ENCODE measurements at places on chromosomes 12 and 14. TPM values are rescaled to one million over a fixed set of nuclear protein-coding genes. Genes with fewer than 3 reads are reported as not detected.

DNA sequence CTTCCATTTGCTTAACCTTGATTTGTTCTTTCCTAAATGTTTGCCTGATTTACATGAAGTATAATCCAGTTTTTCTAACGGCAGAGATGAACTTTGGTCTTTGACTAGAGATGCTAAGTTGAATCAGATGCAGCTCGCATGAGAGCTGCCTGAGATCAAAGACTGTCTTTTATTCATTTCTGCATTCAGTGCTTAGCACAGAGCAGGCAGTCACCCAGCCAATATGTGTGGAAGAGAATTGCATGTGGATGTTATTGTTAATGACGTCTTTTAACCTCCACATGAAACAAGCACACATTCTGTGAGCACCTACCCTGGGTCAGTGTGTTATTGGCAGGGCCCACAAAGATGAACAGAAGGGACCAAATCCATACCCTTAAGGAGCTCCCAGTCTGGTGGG is 99.2 kb downstream of the SLC5A8 start:
- no peak for DNase-seq

NIN gene
- 11.2 TPM for total RNA-seq

IFNG-AS1 gene
- total RNA-seq, result not detected

PELI2 gene
- total RNA-seq, result 8.1 TPM

ARPC3 gene
- total RNA-seq, result 302 TPM

- no peak for DNase-seq
These were observed 47.1 kb upstream of the PLEKHA5 start for GRCh38 chr12:19082365-19082911.

GRCh38 chr14:68768316-68768715 is 24.6 kb downstream of the ZFP36L1 start:
- no peak for DNase-seq

RAPGEF3 gene
- 2.3 TPM for total RNA-seq

CRIP2 gene
- 1.5 TPM for total RNA-seq

- no peak for DNase-seq
These were observed 173.4 kb upstream of the ATP2B1 start for GRCh38 chr12:89882050-89882449.

DNA sequence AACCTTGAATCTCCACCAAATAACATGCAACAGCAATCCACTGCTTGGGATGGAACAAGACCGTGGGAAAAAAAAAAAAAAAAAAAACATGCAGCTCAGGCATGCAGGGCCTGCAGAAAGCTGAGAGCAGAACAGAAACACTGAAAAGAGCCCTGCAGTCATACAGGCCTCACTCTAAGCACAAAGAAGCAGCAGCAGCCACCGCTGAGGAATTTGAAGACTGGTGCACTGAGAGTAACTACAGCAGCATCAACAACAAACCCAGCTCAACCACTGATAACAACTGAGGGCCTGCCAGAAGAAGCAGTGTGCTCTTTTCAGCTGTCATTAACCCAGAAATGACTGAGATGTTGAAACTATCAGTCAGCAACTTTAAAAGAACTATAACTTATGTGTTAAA is 354.7 kb upstream of the TMTC1 start:
- DNase-seq, result no peak

- peak; percentile 89 for DNase-seq
These were observed 43.0 kb upstream of the TSPAN9 start for GRCh38 chr12:3034067-3034750.

MYO1H gene
- total RNA-seq, result 0.18 TPM

- no peak for DNase-seq
These were observed 171.3 kb downstream of the BCL11B start for GRCh38 chr14:99100497-99101270.

SMAGP gene
- total RNA-seq, result 95.1 TPM

INSM2 gene
- total RNA-seq, result not detected
